ENCODE measurements at places on chromosomes 11 and 22. TPM values are rescaled to one million over a fixed set of nuclear protein-coding genes. Genes with fewer than 3 reads are reported as not detected.
A peak's percentile ranks its signal among the peaks of the same experiment; 100 is the strongest.

The C11orf91 gene
- not detected for total RNA-seq

DNA sequence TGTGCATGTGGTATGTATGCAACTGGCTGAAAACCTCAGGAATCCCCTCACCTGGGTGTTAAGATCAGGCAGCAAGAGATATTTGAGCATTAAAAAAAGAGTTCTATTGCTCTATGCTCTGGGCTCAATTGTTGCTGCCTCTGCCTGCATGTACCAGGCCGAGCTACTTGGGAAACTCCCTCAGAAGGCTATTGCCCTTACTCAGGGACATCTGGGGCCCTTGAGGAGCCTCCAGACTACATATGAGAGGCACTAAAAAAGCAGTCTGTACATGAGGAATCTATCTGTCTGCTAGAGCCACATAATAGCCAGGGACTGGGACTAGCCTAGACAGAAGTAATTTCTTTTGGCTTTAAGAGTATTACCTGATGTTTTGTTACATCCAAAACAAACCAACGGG, 120.1 kb downstream of the SWAP70 start:
- peaks cover 22% of the 10 kb centered on the region for H3K36me3 ChIP-seq
- H3K4me3 ChIP-seq, result no peak overlapping the region
- no peak for DNase-seq
- H3K4me1 ChIP-seq, result peaks cover 11% of the 10 kb centered on the region

The LRRC10B gene
- 1.3 TPM for total RNA-seq

The RPS19BP1 gene
- total RNA-seq, result 194 TPM

DNA sequence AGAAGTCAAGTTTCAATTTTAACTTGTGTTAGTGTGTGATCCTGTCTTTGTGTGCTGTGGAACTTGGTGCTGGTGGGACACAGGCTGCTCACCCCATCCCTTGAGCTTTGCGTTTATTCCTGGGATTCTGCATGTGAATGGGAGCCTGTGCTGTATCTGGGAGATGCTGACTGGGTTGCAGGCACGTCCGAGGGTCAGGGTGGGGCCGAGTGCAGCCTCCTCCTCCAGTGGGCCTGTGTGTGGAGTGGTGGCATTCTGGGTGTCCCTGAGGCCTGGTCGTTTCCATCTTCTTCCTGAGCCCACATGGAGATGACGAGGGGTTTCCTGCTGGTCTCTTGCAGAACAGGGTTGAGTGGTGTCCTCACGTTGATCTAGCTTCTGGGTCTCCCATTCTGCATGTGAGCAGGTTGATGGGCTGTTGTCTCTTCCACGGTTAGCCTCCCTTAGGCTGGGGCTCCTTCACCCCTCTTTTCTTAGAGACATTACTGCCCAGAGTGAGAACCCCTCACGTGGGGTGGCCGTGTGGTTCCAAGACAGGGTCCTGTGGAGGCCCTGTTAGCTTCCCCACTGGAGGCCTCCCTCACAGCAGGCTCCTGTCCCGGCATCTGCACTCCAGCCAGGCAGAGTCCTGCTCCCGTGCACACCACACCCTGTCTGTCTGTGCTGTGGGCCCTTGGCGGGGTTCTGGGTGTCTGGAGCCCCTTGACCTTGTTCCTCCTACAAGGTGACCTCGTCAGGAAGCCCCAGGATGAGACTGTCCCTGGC, 4.9 kb downstream of the PTDSS2 start:
- peaks cover 20% of the 10 kb centered on the region for H3K36me3 ChIP-seq
- H3K27ac ChIP-seq, result no peak overlapping the region
- H3K4me1 ChIP-seq, result peaks cover 29% of the 10 kb centered on the region
- H3K27me3 ChIP-seq, result no peaks in the 10 kb centered on the region
- no peak overlapping the region for H3K4me3 ChIP-seq

- no peak overlapping the region for H3K4me3 ChIP-seq
- H3K4me1 ChIP-seq, result no peaks in the 10 kb centered on the region
- no peaks in the 10 kb centered on the region for H3K36me3 ChIP-seq
- no peak for DNase-seq
Measured at GRCh38 chr22:46397951-46398350, 62.4 kb downstream of the TRMU start.

DNA sequence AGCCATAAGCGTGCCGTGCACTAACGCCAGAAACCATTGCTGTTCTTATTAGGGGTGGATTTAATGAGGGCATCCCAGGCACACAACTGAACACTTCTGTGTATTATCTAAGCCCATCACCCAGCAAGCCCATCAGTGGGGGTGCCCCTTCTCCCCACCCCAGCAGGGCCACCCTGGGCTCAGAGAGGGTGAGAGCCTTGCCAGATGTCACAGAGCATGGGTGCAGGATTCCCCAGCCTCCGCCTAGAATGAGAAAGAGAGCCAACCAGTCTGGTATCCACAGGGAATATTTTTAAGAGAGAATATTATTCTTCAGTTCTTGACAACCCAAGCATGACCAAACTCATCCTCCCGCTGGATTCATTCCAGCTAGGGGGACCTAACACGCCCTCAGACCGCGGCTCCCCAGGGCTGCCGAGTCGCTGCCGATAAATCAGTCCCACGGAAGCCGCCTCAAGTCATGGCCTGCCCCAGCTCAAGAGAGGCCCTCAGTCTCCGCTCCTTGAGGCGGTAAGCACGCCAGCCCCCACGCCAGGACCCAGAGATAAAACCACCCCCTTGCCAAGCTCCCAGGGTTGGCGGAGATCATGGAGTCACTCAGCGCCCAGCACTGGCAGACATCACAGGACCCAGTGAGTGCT, 47.2 kb downstream of the MN1 start:
- H3K36me3 ChIP-seq, result no peaks in the 10 kb centered on the region
- DNase-seq, result no peak
- peaks cover 86% of the 10 kb centered on the region for H3K4me1 ChIP-seq

The SMARCB1 gene
- 38.3 TPM for total RNA-seq

The TRIM48 gene
- total RNA-seq, result not detected

DNA sequence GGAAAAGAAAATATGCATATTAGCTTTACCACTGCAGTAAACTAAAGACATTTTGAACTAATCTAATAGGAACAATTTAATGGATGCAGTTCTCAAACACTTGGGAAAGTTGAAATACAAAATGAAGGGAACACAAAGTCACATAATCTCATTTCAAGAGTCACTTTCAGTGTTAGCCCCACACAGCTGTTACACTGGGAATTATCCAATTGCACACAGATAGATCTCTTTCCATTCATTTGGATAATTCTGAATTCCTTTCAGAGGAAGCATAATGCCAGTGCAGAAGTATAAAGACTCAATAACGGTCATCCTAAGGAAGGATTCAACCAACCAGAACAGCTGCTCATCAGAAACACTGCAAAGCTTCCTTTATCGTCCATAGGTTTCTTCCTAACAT, 173.3 kb downstream of the GRIA4 start:
- DNase-seq, result no peak
- H3K36me3 ChIP-seq, result no peaks in the 10 kb centered on the region
- H3K4me1 ChIP-seq, result no peaks in the 10 kb centered on the region
- no peak overlapping the region for H3K4me3 ChIP-seq

- H3K27ac ChIP-seq, result no peak overlapping the region
- H3K36me3 ChIP-seq, result no peaks in the 10 kb centered on the region
- peaks cover 3% of the 10 kb centered on the region for H3K4me1 ChIP-seq
- no peaks in the 10 kb centered on the region for H3K27me3 ChIP-seq
Measured at GRCh38 chr11:98090861-98091505, 929.8 kb upstream of the CNTN5 start.

DNA sequence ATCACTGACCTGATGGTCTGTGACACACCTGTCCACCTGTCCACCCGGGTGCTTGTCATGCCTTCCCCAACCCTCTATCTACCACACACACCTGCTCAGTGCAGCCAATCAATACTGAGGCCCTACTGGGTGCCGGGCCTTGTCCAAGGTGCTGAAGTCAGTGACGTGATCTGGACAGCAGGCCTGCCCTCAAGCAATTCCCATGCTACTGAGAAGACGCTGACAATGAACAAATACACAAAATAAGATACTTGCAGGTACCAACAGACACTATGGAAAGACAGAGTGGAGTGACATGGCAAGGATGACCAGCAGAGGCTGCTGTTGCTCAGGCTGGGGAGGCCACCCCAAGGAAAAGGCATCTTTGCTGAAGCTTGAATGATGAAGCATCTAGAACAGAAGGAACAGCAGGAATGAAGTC, 21.2 kb downstream of the PLAAT3 start:
- H3K4me3 ChIP-seq, result no peak overlapping the region
- peak; percentile 45 for DNase-seq
- peaks cover 96% of the 10 kb centered on the region for H3K36me3 ChIP-seq
- H3K4me1 ChIP-seq, result no peaks in the 10 kb centered on the region
- no peak overlapping the region for H3K27ac ChIP-seq
- H3K27me3 ChIP-seq, result no peaks in the 10 kb centered on the region

The OR51B5 gene
- not detected for total RNA-seq

DNA sequence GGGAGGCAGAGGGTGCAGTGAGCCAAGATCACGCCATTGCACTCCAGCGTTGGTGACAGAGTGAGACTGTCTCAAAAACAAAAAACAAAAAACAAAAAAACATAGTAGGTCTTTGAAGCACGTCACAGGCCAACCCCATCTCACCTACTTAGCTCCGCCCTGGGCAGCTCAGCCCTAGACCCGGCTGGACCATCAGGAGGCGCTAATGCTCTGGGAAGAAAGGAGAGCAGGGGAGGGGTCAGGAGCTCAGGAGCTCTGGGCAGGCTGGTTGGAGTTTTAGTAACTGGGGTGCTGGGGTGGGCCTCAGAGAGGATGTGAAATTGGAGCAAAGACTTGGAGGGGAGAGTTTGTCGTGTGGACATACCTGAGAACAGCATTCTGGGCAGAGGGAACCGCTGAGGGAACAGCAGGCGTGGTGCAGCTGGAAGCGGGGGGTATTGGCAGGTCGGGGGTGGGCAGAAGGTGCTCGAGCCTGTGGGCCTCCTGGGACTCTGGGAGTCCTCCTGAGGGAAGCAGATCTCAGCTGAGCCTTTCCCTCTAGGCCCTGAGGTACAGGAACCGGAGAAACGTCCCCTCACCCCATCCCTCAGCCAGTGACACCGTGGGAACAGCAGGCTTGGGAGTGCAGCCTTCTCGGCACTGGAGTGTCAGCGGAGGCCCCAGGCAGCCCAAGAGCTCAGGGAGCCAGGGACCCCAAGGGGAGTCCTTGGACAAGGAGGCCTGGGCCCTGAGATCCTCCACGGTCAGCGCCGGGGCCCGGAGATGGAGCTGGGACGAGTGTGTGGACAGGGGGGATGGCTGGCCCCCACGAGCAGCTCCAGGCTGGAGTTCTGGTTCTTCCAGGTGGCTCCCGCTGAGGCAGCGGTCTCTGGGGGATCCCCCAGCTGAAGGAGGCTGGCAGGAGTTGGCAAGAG, 2.2 kb upstream of the RPS6KA4 start:
- H3K4me1 ChIP-seq, result peaks cover 53% of the 10 kb centered on the region
- no peaks in the 10 kb centered on the region for H3K27me3 ChIP-seq
- DNase-seq, result no peak
- H3K4me3 ChIP-seq, result no peak overlapping the region
- H3K27ac ChIP-seq, result no peak overlapping the region

The KCNC1 gene
- total RNA-seq, result not detected

GRCh38 chr22:36238373-36239149, 766 bp downstream of the APOL2 start:
- peak overlapping the region; percentile 60 for H3K4me3 ChIP-seq
- DNase-seq, result no peak
- peaks cover 57% of the 10 kb centered on the region for H3K4me1 ChIP-seq
- peak overlapping the region; percentile 87 for H3K27ac ChIP-seq
- peaks cover 6% of the 10 kb centered on the region for H3K36me3 ChIP-seq
- no peaks in the 10 kb centered on the region for H3K27me3 ChIP-seq

GRCh38 chr22:35572556-35572955, 31.9 kb downstream of the RASD2 start:
- H3K4me1 ChIP-seq, result peaks cover 6% of the 10 kb centered on the region
- no peaks in the 10 kb centered on the region for H3K27me3 ChIP-seq
- no peak for DNase-seq
- H3K4me3 ChIP-seq, result no peak overlapping the region
- H3K36me3 ChIP-seq, result no peaks in the 10 kb centered on the region

GRCh38 chr11:126891556-126892217, 108.9 kb downstream of the KIRREL3 start:
- no peak overlapping the region for H3K4me3 ChIP-seq
- no peaks in the 10 kb centered on the region for H3K36me3 ChIP-seq
- H3K4me1 ChIP-seq, result no peaks in the 10 kb centered on the region
- H3K27ac ChIP-seq, result no peak overlapping the region
- no peaks in the 10 kb centered on the region for H3K27me3 ChIP-seq
